ENCODE measurements at places on chromosomes 6 and 20.

DNA sequence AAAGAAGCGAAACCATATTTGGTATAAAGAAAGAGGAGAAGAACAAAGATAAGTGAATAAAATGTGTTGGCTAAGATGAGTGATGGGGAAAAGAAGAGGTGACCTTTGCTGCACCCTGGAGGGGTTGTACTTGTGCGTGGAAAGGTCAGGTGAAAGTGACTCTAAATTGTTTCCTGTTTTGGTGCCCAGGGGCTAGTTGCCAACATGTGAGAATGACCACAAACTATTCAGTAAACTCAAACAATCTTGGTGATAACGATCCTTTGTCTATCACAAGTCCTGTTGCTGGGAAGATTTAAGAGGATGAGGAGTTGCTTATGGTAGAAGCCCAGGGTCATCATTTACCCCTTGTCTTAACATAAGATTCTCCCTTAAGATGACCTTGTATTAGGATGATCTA is 57.9 kb downstream of the ADGRF5 start:
- DNase-seq: peak; percentile 37

DNA sequence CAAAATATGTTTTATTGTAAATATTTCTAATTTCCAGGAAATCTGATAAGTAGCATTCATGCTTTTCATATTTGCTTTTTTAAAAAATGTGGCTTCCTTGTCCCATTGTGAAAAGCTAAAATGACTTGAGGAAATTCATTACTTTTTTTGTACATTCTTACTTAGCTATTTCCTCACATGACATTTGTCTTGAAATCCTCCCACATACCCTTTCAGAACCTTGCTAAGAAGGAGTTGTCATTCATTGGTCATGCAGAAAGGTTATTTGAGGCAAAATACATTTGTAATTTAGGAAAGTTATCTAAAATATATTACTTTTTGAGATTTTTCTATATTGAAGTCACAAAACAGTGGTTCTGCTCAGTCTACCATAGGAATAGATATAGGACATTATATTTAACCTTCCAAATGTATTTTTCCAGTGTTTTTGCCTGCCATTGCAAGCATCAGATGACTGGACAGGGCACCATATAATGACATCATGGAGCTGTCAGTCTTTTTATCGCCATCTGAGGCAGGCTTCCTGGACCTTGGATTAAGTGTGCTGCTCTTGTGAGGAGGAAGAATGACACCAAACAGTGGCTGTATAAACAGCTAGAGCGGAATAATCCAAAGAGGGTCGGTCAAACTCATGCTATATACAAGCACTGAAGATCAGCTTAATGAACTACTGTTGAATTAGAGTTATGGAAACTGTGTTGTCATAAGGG is 109.4 kb upstream of the HCRTR2 start:
- no peak for DNase-seq

DNA sequence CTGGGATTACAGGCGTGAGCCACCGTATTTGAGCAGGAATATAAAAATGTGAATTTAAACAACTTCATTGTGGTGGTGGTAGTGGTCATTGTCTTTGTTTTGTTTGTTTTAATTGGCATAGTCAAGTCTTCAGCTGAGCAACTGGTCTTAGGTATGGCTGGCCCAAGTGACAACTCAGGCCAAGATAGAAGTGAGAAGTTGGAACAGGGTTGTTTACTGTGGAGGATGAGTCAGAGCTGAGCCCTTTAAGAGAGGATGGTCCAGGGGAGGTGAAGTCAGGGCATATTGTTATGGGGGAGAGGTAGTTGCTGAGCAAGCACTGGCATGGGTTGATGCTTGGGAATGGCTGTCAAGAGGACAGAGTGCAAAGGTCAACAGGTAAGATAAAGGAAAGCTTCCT is 308.2 kb downstream of the FARS2 start:
- DNase-seq: no peak

DNA sequence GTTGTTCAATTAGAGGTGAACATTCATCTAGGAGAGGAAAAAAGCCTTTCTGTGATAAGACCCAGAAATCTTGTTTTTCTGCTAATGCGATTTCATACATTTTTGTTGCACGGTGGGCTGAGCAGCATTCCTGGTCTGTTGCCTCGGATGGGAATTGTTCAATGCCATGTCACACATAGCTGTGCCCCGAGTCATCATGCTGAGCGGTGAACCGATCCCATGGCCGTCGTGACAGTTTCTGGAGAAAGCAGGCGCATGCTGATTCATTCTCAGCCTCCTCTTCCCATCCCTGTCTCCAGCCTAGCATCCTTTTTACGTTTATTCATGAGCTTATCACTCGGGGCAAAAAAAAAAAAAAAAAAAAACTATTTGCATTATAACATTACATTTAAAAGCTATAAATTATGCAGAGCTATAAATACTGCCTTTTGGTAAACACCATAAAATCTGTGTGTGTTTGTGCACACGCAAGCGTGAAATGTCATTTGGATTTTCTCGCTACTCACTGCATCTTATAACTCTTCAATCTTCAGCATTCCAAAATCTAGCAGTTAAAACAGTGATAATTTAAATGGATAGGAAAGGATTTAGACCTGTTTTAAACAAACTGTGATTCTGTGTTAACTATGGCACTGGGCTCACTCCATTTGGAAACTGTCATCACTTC is 58.9 kb upstream of the IFNGR1 start:
- peak; percentile 95 for DNase-seq

- DNase-seq: peak; percentile 35
Observed at GRCh38 chr6:45450831-45451230, 73.1 kb upstream of the SUPT3H start.

- no peak for DNase-seq
Observed at GRCh38 chr6:100846276-100846675, 34.9 kb downstream of the ASCC3 start.

DNA sequence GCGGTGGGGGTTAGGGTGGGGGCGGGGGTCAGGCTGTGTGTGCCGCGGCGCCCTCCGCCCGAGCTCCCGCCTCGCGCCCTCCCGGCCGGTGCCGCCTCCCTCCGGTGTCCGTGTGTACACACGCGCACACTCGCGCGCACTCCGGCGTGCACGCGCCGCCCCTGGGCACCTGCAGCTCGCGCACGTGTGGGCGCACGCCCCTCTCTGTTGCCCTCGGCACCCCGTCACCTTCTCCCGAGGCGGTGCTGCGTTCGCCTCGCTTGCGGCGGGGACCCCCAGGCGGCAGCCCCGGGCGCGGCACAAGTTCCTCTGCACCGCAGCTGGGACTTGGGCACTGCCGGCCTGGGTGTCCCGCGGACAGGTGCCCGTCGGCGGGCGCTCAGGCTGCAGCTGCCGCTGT is 525 bp downstream of the MACROD2 start:
- peak; percentile 22 for DNase-seq

DNA sequence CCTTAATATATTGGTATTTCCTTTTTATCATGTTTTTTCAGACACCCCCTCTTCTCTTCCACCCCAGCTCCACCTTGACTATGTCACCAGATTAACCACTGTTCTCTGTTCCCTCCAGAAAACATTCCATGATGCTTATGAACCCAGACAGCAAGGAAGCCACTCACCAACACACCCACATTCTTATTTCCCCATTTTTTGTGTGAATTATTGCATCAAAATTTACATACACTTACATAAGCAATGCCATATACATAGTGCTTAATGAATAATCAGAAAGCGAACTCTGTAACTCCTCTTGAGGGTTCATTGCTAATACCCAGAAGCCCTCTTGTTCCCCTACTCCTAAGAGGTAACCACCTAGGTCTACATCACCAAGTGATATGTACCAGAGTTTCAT is 182.3 kb upstream of the CDYL start:
- DNase-seq: no peak

GRCh38 chr6:135280375-135281136 is 99.4 kb downstream of the MYB start:
- DNase-seq: no peak

DNA sequence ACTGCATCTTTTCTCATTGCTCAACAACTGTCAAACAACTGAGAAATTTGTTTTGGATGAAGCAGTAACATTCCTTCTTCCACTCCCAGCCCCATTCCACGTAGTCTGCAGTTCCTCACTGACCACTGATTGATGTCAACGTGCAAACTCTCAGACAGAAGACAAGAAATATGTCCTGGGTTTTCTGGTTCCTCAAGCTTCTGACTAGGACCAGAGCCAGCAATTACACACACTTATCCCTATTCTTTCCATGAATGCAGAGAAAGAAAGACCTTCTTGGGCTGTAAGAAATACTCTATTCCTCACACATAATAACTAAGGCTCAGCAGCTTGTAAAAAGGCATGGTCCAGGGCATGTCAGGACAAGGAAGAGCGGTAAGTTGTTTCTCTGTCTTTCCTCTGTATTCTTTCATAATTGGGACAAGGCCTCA is 790.1 kb upstream of the SLC35B3 start:
- no peak for DNase-seq

- DNase-seq: no peak
Observed at GRCh38 chr20:11850901-11851300, 66.8 kb upstream of the BTBD3 start.

- DNase-seq: no peak
Observed at GRCh38 chr6:170249817-170250216, 41.1 kb downstream of the DLL1 start.

DNA sequence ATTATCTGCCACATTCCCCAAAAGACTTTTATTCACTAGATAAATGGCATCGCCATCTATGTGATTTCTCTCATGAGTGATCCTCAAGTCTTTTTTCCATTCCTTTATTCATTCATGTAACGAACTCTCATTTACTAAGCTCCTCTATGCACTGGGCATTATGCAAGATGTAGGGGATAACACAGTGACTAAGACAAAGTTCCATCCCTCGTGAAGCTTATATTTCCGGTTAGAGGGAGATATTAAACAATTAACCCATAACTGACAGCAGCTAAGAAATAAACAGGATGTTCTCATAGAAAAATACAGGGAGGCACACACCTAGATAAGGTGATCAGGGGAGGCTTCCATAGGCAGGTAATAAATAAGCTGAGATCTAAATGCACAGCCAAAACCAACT is 17.2 kb upstream of the PREX1 start:
- DNase-seq: no peak

GRCh38 chr6:150282806-150283205 is 86.0 kb upstream of the IYD start:
- DNase-seq: no peak

DNA sequence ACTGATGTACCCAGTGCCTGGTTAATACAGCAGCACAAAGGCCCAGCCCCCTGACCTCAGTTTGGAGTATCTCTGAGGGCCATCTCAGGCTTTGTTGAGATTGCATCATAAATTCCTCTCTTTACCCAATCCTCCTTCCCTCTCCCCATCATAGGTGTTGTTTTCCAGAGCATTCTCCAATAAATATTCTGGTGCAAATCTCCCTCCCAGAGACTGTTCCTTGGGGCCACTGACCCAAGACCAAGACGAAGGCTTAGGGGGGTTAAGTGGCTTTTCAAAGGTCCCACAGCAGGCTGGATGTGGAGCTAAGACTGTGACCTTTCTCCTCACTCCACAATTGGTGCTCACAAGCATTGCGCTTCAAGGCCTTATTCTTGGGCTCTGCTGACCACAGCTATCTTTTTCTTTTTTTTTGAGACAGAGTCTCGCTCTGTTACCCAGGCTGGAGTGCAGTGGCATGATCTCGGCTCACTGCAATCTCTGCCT is 72.4 kb upstream of the ZMYND8 start:
- DNase-seq: peak; percentile 44

- no peak for DNase-seq
Observed at GRCh38 chr6:133906050-133906449, 17.1 kb downstream of the TCF21 start.

DNA sequence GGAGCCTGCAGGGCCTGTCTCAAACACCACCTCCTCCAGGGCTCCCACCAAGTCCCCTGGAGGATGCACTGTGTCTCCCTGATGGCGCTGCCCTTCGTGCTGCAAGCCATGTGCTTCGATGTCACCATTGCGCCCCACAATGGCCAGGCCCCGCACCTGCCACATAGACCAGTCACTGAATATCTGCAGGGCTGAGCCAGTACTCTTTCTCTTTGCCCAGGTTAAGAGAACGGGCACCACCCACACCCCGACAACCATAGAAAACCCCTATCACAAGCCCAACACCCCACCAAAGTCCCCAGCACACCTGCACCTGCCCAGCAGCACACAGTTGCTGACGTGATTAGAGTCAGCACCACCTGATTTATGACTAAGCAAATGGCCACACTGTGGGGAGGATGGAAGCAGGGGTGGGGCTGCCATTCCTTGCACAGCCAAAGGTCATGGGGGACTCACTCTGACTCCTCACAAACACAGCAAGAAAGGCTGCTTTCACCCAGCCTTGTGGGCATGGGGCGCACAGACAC is 104.3 kb downstream of the SLC23A2 start:
- peak; percentile 68 for DNase-seq

DNA sequence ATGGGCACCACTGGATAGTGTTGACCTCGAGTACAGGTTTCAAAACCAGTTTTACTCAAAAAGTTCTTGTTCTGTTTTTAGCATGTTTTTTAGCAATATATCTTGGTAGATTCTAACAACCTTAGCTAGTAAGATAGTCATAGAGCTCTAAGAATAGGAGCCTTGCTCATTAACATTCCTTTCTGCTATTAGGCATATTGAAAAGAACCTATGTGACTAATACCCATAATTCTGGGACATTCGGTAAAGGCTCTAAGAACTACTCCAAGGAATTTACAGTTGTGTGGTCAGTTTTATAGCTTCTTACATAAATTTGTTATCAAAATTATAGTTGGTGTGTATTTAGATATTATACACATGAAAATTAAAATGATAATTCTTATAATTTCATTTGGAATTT is 11.6 kb downstream of the SLC9A8 start:
- DNase-seq: no peak

DNA sequence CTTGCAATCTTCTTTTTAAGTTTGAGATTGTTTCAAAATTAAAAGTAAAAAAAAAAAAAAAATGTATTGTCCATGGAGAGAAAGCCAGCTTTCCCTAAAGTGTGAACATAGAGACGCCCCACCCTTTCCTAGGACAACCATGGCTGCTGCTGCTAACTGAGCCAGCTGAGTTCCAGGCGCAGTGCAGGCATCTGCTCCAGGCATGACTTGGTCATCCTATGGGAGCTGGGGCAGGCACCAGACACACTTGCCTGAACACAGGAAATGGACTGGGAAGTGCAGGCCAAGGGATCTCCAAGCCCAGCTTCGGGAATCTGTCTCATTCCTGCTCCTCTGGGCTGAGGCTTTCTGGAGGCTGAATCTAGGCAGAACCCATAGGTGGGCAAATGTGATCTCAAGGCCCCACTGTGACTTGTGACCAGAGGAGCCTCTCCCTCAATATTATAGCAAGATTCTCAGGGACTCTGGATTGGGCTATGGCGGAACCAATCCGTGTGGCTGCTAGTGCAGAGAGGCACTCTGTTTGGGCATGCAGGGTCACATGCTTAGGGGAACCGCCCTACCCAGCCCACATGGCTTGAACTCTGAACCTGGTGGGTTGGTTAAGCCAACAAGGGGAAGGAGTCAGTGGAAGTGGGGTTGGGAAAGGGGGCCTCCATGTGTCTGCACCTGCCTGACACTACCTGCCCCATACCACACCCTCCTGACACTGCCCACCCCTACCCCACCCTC is 138.2 kb upstream of the CST7 start:
- DNase-seq: no peak

- no peak for DNase-seq
Observed at GRCh38 chr6:13463328-13463717, 24.1 kb downstream of the GFOD1 start.

Measured in mesendoderm (in vitro differentiated cells).